ENCODE measurements at places on chromosomes 3 and 15.

GRCh38 chr3:77279276-77279675 is 239.4 kb downstream of the ROBO2 start:
- DNase-seq: no peak

DNA sequence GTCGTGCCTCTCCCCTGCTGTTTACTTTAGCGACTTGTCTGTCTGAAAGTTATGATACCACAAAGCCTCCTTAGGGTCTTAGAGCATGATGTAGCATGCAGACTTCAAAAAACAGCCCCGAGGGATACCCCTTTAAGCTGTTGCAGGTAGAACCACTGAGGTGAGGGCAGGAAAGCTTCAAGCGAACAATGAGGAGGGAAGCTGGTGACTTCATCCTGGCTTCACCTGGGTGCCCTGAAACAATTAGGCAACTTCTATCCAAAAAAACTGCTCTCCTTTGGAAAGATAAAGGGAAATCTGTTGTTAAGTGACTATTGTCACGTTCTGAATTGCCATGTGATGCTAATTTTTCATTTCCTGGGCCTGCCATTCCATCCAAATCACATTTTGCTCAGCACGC is 231.6 kb downstream of the SOX2 start:
- no peak for DNase-seq

GRCh38 chr3:71110385-71111222 is 472.9 kb downstream of the FOXP1 start:
- DNase-seq: no peak

GRCh38 chr3:8540456-8540855 is 38.8 kb downstream of the LMCD1 start:
- no peak for DNase-seq

DNA sequence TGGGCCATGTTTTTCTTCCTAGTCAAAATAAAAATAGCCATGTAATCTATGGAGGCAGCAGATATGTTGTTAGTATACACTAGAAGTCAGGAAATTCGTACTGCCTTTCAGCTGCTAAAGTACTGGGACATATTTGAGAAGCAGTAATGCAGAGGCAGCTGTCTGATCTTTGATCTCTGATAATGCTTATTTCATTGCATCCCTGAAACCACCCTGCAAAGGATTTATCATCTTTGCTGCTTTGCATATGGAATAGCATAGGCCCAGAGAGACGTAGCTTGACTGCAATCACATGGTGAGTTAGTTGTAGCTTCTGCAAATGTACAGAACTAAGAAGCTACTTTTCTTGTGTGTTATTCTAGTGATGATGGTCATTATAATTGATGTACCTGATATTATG is 52.4 kb downstream of the RBM6 start:
- no peak for DNase-seq

GRCh38 chr3:22887664-22888291 is 315.3 kb upstream of the UBE2E2 start:
- DNase-seq: no peak

DNA sequence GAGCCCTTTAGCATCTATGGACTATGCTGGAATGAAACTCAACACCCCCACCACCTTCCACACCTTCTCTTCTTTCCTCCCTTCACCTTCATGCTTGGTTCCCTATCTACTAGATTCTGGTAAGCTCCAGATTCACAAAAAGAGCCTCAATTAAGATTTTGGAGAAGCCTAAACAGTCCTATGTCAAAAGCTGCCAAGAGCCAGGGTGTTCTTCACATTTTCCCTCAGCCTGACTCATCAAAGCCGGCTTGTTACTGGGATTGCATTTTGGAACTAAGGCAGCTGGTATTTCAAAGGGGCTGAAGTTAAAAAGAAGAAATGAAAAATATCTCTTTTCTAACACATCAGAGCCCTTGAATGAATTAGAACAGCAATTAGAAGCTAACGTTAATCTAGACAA is 247.7 kb downstream of the MYRIP start:
- DNase-seq: no peak

DNA sequence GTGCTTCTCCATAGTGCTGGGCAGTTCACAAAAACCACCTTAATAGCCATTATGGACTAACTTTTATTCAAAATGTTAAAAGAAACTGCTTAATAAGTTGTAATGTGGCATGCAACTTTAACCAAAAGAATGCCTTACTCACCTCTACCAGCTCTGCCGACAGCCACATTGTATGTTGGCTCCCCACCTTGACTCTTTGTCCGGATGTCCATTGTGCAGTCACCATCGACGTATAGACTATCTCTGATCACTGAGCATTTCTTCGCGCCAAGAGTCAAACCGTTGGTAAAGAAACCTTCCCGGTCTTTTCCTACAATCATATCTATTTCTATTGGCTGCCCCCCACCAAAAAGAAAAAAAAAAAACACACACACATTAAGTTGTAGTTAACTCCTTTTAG is 2.5 kb downstream of the PFN2 start:
- DNase-seq: no peak

- no peak for DNase-seq
These were observed 6.1 kb downstream of the ZBTB47 start for GRCh38 chr3:42659451-42660130.

- no peak for DNase-seq
These were observed 12.0 kb downstream of the CNTN4 start for GRCh38 chr3:2110597-2111117.

DNA sequence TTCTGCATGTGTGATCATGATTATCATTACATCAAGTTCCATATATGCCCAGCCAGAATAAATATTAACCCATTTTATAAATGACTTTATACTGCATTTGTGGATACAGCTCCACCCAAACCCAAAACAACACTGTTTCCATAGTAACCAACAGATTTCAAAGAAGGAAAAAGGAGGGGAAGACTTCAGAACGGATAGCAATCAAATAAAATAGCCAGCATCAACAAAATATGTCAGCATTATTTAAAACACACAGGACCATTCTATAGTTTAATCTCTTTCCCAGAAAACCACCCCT is 114.4 kb downstream of the FOXP1 start:
- no peak for DNase-seq

GRCh38 chr15:25554640-25555039 is 115.8 kb upstream of the UBE3A start:
- no peak for DNase-seq

DNA sequence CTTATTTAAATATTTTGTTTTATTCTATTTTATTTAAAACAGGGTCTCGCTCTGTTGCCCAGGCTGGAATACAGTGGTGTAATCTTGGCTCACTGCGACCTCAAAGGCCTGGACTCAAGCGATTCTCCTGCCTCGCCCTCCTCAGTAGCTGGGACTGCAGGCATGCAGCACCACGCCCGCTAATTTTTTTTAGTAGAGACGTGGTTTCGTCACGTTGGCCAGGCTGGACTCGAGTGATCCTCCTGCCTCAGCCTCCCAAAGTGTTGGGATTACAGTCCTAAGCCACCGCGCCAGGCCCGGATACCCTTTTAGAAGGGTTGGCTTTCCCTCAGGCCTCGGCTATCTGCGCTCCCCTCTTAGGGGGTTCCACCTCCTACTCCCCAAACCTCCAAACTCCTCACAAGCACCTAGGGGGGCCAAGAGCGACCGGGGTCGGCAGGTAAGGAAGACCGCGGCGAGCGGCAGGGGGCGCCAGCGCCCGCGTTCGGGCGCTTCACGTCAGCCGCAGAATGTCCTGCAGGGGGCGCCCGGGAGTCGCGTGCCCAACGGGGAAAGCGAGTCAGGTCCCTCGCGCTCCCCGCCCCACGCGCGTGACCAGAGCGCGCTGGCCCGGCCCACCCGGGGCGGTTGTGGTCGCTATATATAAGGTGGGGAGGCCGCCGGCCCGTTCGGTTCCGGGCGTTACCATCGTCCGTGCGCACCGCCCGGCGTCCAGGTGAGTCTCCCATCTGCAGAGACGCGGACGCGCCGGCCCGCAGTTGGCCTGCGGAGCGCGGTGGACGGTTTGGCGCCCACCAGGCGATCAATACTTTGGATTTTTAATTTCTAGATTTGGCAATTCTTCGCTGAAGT is 51.8 kb upstream of the GATM start:
- no peak for DNase-seq

- DNase-seq: no peak
These were observed 72.3 kb upstream of the LRIG1 start for GRCh38 chr3:66572938-66573710.

DNA sequence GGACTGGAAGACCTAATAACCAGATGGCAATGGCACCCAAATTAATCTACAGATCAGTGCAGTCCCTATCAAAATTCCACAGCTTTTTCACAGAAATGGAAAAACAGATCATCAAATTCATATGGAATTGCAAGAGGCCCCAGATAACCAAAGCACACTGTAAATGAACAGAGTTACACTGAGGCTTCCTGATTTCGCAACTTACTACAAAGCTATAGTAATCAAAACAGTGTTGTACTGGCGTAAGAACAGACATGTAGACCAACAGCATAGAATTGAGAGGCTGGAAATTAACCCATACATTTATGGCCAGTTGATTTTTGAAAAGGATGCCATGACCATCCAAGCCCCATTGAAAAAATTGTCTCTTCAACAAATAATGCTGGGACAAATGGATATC is 16.2 kb downstream of the XPC start:
- no peak for DNase-seq

GRCh38 chr3:136893848-136894443 is 31.9 kb downstream of the NCK1 start:
- no peak for DNase-seq

DNA sequence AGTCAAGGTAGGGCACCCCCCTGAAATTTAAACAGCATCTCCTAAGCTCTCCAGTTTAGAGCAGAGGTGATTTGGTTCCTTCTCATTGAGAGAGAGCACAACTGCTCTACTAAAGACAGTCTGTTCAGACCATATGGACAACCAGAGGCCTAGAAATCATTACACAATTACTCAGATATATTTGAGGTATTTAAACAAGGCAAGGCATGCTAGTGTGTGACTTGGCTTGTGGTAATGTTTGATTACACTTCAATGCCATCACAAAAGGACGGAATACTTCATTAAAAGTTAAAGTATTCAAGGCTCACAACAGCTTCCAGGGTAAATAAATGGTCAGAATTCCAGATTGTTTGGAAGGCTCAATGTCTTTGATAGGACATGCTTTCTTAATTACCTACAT is 110.2 kb downstream of the LRTM1 start:
- no peak for DNase-seq

GRCh38 chr15:75551091-75551490 is 28.0 kb downstream of the PTPN9 start:
- no peak for DNase-seq

- DNase-seq: no peak
These were observed 195.9 kb downstream of the KLHL25 start for GRCh38 chr15:85598718-85599398.

- no peak for DNase-seq
These were observed 180.7 kb upstream of the LMCD1 start for GRCh38 chr3:8320711-8321458.

DNA sequence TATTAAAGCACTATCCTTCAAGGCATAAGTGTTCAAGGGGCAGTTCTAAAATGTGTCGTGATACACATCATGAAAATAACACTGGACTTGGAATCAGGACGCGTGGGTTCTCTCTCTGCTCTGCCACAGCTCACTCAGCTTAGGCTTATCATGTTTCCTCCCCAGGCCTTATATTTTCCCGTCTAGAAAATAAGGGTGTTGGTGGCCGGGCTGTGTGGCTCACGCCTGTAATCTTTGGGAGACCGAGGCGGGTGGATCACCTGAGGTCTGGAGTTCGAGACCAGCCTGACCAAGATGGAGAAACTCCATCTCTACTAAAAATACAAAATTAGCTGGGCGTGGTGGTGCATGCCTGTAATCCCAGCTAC is 223.0 kb downstream of the OPA1 start:
- no peak for DNase-seq

DNA sequence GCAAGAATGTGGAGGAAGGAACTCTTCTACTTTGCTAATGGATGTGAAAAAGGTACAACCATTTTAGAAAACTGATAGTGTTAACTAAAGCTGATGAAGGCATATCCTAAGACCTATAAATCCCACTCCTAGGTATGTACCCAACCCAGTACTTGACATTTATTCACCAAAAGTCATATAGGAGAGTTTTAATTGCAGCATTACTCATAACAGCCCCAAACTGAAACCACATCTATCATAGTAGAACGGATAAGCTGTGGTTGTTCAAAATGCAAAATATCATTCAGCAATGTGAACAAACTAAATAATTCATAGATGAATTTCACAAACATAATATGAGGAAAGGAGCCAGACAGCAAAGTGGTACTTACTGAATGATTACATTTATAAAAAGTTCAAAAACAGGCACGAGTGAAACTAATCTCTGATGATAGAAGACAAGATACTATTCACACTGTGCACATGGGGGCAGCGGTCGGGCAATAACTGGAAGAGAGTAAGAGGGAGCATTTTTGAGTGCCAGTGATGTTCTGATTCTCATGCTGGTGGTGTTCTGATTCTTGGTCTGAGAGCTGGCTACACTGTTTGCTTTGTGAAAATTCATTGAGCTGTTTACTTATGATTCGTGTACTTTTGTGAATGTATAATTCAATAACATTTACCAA is 34.3 kb downstream of the GOLIM4 start:
- no peak for DNase-seq

All from coronary artery (tissue), 2 donors.